ENCODE measurements at places on chromosomes 11 and 22. TPM values are rescaled to one million over a fixed set of nuclear protein-coding genes. Genes with fewer than 3 reads are reported as not detected.

WBP2NL gene
- total RNA-seq: 0.20 TPM

KCNQ1 gene
- 0.04 TPM for total RNA-seq

- no peak for DNase-seq
Observed at GRCh38 chr11:2940147-2940920, 11.1 kb upstream of the PHLDA2 start.

- DNase-seq: no peak
Observed at GRCh38 chr11:108654994-108655631, 9.8 kb upstream of the DDX10 start.

GRCh38 chr11:44990665-44991064 lies 40.0 kb upstream of the TP53I11 start:
- no peak for DNase-seq

GRCh38 chr11:65927904-65928397 lies 8.7 kb downstream of the DRAP1 start:
- no peak for DNase-seq

Measured in pulmonary artery endothelial cell (primary cell).